Hepatocyte (in vitro differentiated cells): ENCODE measurements at places on chromosomes 3 and 15. TPM values are rescaled to one million over a fixed set of nuclear protein-coding genes. Genes with fewer than 3 reads are reported as not detected.

NEK11 gene
- 5.5 and 13.7 TPM in 2 replicates for total RNA-seq

FETUB gene
- 5.7 and 7.2 TPM in 2 replicates for total RNA-seq

SMAD6 gene
- 26.4 and 35.4 TPM in 2 replicates for total RNA-seq

ETFA gene
- total RNA-seq = 154 and 175 TPM in 2 replicates

ST6GAL1 gene
- 109 and 136 TPM in 2 replicates for total RNA-seq

TRIM69 gene
- 10.8 and 11.0 TPM in 2 replicates for total RNA-seq

ATP10A gene
- total RNA-seq = 0.77 and 1.4 TPM in 2 replicates

GRCh38 chr3:186683979-186684378, 18.2 kb downstream of the HRG start:
- H3K36me3 ChIP-seq = no peaks in the 10 kb centered on the region
- H3K4me1 ChIP-seq = no peaks in the 10 kb centered on the region
- no peak overlapping the region for H3K27ac ChIP-seq
- H3K27me3 ChIP-seq = no peaks in the 10 kb centered on the region
- no peak for DNase-seq

GRCh38 chr3:197021231-197021630, 8.4 kb downstream of the MELTF start:
- no peaks in the 10 kb centered on the region for H3K27me3 ChIP-seq
- no peak overlapping the region for H3K4me3 ChIP-seq
- no peak overlapping the region for H3K27ac ChIP-seq
- no peaks in the 10 kb centered on the region for H3K36me3 ChIP-seq
- H3K4me1 ChIP-seq = no peaks in the 10 kb centered on the region
- DNase-seq = no peak

- H3K36me3 ChIP-seq = no peaks in the 10 kb centered on the region
- H3K4me1 ChIP-seq = peaks cover 16% of the 10 kb centered on the region
Observed at GRCh38 chr3:184658223-184658928, 53.5 kb downstream of the MAGEF1 start.

- no peaks in the 10 kb centered on the region for H3K36me3 ChIP-seq
- DNase-seq = peak; percentile 11
- no peaks in the 10 kb centered on the region for H3K4me1 ChIP-seq
- no peak overlapping the region for H3K4me3 ChIP-seq
- H3K27me3 ChIP-seq = no peaks in the 10 kb centered on the region
Observed at GRCh38 chr3:177371888-177372287, 174.6 kb upstream of the TBL1XR1 start.

DNA sequence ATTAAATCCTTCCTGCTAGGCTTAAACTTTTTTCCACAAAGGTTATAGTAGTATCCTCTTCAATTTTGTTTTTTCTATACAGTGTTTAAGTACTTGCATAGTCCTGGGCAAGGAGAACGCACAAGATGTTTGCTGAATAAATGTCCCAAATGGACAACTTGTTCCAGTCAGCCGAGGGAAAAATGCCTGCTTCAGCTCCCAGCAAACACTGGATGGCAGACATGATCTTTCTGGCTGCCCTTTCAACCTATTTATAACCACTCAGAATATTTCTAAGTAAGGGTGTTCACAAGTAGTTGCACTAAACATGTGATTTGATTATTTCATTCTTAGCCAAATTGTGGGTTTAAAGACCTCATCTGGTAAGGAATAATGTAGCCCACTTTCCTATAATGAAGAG, 29.8 kb downstream of the GNB4 start:
- no peaks in the 10 kb centered on the region for H3K27me3 ChIP-seq
- no peak overlapping the region for H3K27ac ChIP-seq
- H3K4me3 ChIP-seq = no peak overlapping the region
- H3K4me1 ChIP-seq = no peaks in the 10 kb centered on the region
- H3K36me3 ChIP-seq = no peaks in the 10 kb centered on the region

DNA sequence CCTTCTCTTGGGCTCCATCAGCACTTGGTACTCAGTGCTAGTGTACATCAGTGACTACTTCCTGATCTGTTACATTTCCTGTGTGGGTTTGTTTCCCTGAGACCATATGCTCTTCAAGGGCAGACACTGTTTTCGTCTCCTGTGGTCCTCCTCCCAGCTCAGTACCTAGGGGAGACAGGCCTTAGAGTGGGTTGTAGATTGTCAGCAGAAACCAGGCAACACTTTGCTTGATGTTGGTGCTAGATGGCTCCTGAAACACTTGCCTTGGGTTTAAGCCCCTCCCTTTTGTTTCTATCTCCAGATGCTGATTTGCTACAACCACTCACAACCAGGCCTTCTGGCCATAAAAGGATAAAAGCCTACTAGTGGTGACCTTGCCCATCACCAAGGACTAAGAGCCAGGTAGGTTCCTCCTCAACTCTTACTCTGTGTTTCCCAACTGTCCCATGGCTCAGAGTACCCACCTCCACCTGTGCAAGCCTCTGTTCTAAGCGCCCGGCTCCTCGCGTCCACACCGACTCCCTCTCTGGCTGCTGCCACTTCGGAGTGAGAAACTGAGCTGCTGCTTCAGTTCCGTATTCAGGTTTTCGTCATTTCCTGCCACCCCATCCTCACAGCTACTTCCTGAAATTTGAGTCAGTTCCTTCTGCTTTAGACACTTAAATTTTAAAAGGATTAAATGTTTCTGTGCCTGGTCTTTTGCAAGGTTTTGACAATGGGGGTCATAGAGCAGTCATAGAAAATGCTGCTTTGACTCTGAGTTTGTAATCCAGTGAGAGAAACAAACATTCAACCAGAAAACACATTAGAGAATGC, at the start of gene HCLS1:
HCLS1 (minus strand) TSS at position 548 of the 816 bp plus-strand sequence. CDS start 2,556 bp downstream, outside the sequence.
- no peaks in the 10 kb centered on the region for H3K4me1 ChIP-seq
- DNase-seq = no peak
- H3K4me3 ChIP-seq = no peak within 1 kb of the TSS

DNA sequence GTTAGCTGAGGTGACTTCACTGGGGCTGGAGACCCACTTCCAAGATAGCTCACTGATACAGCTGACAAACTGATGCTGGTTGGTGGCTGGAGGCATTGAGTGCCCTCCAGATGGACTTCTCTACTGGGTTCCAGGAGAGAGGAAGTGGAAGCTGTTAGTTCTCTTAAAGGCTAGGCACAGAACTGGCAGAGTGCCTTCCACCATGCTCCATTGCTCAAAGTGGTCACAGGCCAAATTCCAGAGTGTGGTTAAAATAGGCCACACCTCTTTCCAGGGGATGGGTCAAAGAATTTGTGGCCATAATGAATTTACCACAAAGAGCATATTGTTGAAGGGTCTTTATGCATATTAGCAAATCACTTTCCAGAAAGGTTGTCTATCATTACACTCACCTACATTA, 74.2 kb downstream of the NMD3 start:
- no peak for DNase-seq
- no peak overlapping the region for H3K27ac ChIP-seq
- H3K4me3 ChIP-seq = no peak overlapping the region
- no peaks in the 10 kb centered on the region for H3K36me3 ChIP-seq
- no peaks in the 10 kb centered on the region for H3K4me1 ChIP-seq

GRCh38 chr3:172543419-172543818, 20.2 kb upstream of the TNFSF10 start:
- no peak for DNase-seq
- H3K4me3 ChIP-seq = no peak overlapping the region
- no peaks in the 10 kb centered on the region for H3K36me3 ChIP-seq
- no peak overlapping the region for H3K27ac ChIP-seq

GRCh38 chr3:100606894-100607512, 2.4 kb upstream of the ADGRG7 start:
- H3K27me3 ChIP-seq = no peaks in the 10 kb centered on the region
- H3K27ac ChIP-seq = no peak overlapping the region
- no peaks in the 10 kb centered on the region for H3K36me3 ChIP-seq
- no peak for DNase-seq

GRCh38 chr3:64381367-64381766, 156.1 kb upstream of the PRICKLE2 start:
- no peaks in the 10 kb centered on the region for H3K36me3 ChIP-seq
- peaks cover 5% of the 10 kb centered on the region for H3K4me1 ChIP-seq
- no peak for DNase-seq

DNA sequence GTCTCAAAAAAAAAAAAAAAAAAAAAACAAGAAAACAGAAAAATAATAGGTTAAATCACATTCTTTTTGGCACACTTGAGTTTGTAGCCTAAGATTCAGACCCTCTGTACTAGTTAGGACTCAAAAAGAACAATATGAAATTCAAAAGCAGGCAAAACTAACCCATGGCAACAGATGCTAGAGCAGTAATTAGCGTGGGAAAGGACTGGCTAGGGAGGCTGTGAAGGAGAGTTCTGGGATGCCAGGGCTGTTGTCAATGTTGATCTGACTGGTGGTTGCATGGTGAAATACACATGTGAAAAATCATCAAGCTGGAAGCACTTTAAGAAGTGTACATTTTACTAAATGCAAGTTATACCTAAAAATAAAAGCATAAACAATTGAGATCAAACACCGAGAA, 35.6 kb downstream of the KLHL6 start:
- DNase-seq = no peak
- H3K4me3 ChIP-seq = no peak overlapping the region
- peak overlapping the region; percentile 92 for H3K27ac ChIP-seq

DNA sequence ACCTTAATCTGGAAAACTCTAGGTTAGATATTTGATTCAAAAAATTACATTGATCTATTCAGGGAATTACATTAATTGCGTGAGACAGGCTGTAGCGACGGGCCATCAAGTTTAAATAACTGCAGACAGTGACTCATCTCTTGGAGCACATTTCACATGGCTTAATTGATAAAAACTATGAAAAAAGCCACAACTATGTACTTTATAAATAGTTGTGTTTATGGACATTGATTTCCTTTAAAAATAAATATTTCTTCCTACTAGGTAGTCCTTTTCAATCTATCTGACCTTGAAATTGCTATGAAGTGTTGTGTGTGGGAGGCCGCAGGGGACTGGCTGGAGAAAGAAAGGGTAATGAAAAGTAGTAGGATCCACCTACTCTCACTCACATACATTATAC, 157.8 kb downstream of the IL1RAP start:
- H3K27me3 ChIP-seq = no peaks in the 10 kb centered on the region
- H3K27ac ChIP-seq = no peak overlapping the region
- no peaks in the 10 kb centered on the region for H3K36me3 ChIP-seq
- no peak overlapping the region for H3K4me3 ChIP-seq
- DNase-seq = no peak
- no peaks in the 10 kb centered on the region for H3K4me1 ChIP-seq

GRCh38 chr3:10519236-10519635, 13.8 kb upstream of the ATP2B2 start:
- no peak overlapping the region for H3K27ac ChIP-seq
- H3K4me1 ChIP-seq = no peaks in the 10 kb centered on the region
- H3K36me3 ChIP-seq = no peaks in the 10 kb centered on the region
- H3K4me3 ChIP-seq = no peak overlapping the region
- peaks cover 14% of the 10 kb centered on the region for H3K27me3 ChIP-seq

GRCh38 chr15:23033979-23034378, 5.4 kb downstream of the TUBGCP5 start:
- no peaks in the 10 kb centered on the region for H3K27me3 ChIP-seq
- H3K4me3 ChIP-seq = no peak overlapping the region
- no peak for DNase-seq
- H3K27ac ChIP-seq = no peak overlapping the region
- peaks cover 12% of the 10 kb centered on the region for H3K4me1 ChIP-seq

DNA sequence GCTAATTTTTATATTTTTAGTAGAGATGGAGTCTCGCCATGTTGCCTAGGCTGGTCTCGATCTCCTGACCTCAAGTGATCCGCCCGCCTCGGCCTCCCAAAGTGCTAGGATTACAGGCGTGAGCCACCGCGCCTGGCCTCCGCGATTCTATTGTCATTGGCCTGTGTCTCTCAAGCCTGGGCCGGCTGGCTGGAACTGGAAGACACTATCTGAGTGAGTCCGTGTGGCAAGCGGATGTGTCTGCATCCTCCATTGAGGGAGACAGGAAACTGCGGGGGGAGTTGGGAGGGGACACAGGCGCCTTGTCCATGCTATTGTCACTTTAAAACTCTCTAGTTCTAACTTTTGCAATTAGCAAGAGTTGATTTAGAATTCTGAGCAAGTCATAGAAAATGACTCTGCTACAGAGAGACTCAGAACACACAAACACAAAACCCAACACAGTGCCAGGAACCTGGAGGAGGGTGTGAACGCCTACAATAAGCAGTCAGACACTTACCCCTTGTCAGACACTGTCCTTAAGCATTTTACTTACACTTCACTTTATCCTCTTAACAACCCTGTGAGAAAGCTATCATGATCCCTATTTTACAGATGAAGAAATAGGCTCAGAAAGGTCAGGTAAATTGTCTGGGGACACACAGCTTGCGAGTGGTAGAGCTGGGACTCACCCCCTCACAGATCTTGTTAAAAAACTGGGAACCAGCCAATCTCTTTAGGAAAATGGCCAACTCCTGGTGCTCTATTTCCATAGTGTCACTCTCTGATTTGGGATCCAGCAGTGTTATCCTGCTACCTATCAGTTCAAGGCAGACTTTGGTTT, 38.7 kb downstream of the ANP32A start:
- peaks cover 4% of the 10 kb centered on the region for H3K4me1 ChIP-seq
- H3K36me3 ChIP-seq = peaks cover 4% of the 10 kb centered on the region
- DNase-seq = no peak

- no peak overlapping the region for H3K4me3 ChIP-seq
Observed at GRCh38 chr15:76512971-76513370, 176.4 kb downstream of the ISL2 start.

DNA sequence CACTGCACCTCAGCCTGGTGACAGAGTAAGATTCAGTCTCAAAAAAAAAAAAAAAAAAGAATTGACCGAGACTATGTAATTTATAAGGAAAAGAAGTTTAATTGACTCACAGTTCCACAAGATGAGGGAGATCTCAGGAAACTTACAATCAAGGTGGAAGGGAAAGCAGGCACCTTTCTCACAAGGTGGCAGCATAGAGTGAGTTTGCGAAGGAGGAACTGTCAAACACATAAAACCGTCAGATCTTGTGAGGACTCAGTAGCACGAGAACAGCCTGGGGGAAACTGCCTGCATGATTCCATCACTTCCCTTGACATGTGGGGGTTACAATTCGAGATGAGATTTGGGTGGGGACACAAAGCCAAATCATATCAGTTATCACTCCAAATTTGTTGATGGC, 380.9 kb downstream of the EDEM1 start:
- H3K27ac ChIP-seq = no peak overlapping the region
- no peaks in the 10 kb centered on the region for H3K36me3 ChIP-seq
- H3K4me3 ChIP-seq = no peak overlapping the region
- H3K27me3 ChIP-seq = no peaks in the 10 kb centered on the region

DNA sequence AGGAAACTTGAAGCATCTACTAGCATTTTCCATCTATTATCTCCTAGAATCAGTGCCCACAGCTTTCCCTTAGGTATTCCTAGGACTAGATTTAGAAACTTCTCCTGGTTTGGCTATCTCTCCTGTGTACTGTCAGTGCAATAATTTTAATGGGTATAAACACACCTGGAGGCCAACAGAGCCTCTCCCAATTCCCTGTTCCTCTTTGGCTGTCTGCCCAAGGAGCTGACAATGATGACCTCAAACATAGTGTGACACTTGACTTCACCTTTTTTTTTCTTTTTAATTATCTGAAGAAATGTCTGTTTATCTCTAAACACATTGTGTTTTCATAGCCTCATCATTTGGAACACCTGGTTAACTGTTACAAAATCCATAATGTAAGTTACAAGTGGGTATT, 754.5 kb upstream of the ALCAM start:
- no peaks in the 10 kb centered on the region for H3K4me1 ChIP-seq
- H3K4me3 ChIP-seq = no peak overlapping the region
- H3K27ac ChIP-seq = no peak overlapping the region
- no peaks in the 10 kb centered on the region for H3K27me3 ChIP-seq
- DNase-seq = no peak
